Naive B cell (primary cell): ENCODE measurements at places on chromosomes 3 and 15. TPM values are rescaled to one million over a fixed set of nuclear protein-coding genes. Genes with fewer than 3 reads are reported as not detected.

GRCh38 chr3:186138272-186138981 lies 29.5 kb upstream of the ETV5 start:
- H3K4me1 ChIP-seq: no peaks in the 10 kb centered on the region
- no peak for DNase-seq
- no peak overlapping the region for H3K27ac ChIP-seq
- no peaks in the 10 kb centered on the region for H3K36me3 ChIP-seq

- H3K27ac ChIP-seq: no peak overlapping the region
- H3K36me3 ChIP-seq: peaks cover 4% of the 10 kb centered on the region
- H3K4me3 ChIP-seq: no peak overlapping the region
- DNase-seq: no peak
- H3K4me1 ChIP-seq: peaks cover 7% of the 10 kb centered on the region
- H3K27me3 ChIP-seq: no peaks in the 10 kb centered on the region
These were observed 186.3 kb downstream of the SATB1 start for GRCh38 chr3:18238746-18239331.

DNA sequence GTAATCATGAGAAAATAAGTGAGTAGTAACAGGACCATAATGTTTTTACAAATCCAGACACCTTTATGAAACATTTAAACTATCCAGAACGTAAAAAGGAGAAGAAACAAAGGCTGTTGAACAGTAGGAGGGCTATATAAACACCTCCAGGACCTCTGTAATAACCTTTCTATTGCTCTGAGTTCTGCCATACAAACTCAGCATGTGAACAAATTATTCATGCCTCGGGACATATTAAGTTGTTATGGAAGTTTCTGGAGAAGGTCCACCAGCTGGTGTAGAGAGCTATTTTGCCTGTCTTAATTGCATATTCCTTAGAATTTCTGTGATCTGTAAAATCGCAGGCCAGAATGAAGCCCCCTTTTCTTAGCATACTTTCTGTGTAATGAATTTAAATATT lies 256.3 kb downstream of the UBE2E2 start:
- no peak for DNase-seq
- no peak overlapping the region for H3K4me3 ChIP-seq
- peaks cover 37% of the 10 kb centered on the region for H3K4me1 ChIP-seq
- no peaks in the 10 kb centered on the region for H3K36me3 ChIP-seq

- no peaks in the 10 kb centered on the region for H3K27me3 ChIP-seq
- peaks cover 20% of the 10 kb centered on the region for H3K4me1 ChIP-seq
- H3K36me3 ChIP-seq: no peaks in the 10 kb centered on the region
- H3K27ac ChIP-seq: no peak overlapping the region
- H3K4me3 ChIP-seq: no peak overlapping the region
These were observed 43.9 kb upstream of the BHLHE40 start for GRCh38 chr3:4935347-4935746.

GRCh38 chr15:80468796-80469195 lies 64.6 kb downstream of the ARNT2 start:
- no peaks in the 10 kb centered on the region for H3K36me3 ChIP-seq
- no peaks in the 10 kb centered on the region for H3K4me1 ChIP-seq
- no peak overlapping the region for H3K27ac ChIP-seq
- peaks cover 17% of the 10 kb centered on the region for H3K27me3 ChIP-seq
- H3K4me3 ChIP-seq: no peak overlapping the region

GRCh38 chr3:139762302-139762701 lies 84.5 kb upstream of the NMNAT3 start:
- no peaks in the 10 kb centered on the region for H3K4me1 ChIP-seq
- no peak overlapping the region for H3K4me3 ChIP-seq
- H3K27me3 ChIP-seq: no peaks in the 10 kb centered on the region
- no peak overlapping the region for H3K27ac ChIP-seq

GRCh38 chr3:126582311-126582710 lies 23.6 kb upstream of the C3orf22 start:
- no peaks in the 10 kb centered on the region for H3K4me1 ChIP-seq
- H3K36me3 ChIP-seq: no peaks in the 10 kb centered on the region
- H3K27me3 ChIP-seq: no peaks in the 10 kb centered on the region
- H3K27ac ChIP-seq: no peak overlapping the region
- H3K4me3 ChIP-seq: no peak overlapping the region

GRCh38 chr15:69414701-69415167 lies 585 bp downstream of the KIF23 start:
- DNase-seq: peak; percentile 2
- H3K4me1 ChIP-seq: peaks cover 4% of the 10 kb centered on the region
- peak overlapping the region; percentile 89 for H3K4me3 ChIP-seq
- no peaks in the 10 kb centered on the region for H3K36me3 ChIP-seq
- peaks cover 11% of the 10 kb centered on the region for H3K27me3 ChIP-seq
- no peak overlapping the region for H3K27ac ChIP-seq

DNA sequence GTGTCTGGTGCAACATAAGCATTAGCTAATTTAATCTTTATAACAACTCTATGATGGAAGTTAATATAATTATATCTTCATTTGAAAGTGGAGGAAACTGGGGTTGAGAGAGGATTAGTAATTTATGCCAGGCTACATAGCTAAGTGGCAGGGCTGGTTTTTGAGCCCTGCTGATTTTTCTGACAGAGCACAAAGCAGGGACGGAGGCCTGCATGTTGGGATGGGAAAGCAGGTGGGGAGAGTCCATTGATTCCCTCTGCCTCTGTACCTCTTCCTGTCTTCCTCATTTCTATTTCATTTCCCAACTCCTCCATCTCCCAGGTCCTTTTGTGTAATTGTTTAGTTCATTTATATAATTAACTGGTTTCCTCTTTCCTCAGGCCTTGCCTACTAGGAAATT lies 251.6 kb upstream of the ZPLD1 start:
- no peak overlapping the region for H3K27ac ChIP-seq
- no peaks in the 10 kb centered on the region for H3K27me3 ChIP-seq
- H3K4me3 ChIP-seq: no peak overlapping the region
- H3K36me3 ChIP-seq: no peaks in the 10 kb centered on the region
- DNase-seq: no peak

DNA sequence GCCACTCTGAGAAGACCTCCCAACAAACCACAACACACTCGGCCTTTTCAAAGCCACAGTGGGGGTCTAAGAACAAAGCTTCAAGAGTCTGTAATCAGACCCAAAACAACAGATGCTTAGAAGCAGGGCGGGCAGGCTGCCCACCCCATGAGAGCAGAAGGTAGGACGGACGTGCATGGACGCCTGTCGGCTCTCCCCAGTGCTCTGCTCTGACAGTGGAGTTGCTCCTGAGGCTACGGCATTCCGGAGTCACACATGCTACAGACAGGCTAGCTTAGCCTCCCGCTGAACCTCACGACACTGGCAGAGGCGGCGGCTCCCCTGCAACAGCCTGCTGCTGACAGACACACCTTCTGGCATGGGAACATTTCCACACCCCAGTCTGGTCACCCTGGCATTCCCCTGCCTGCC lies 33.5 kb downstream of the SLCO2A1 start:
- no peak overlapping the region for H3K27ac ChIP-seq
- peaks cover 16% of the 10 kb centered on the region for H3K27me3 ChIP-seq
- DNase-seq: no peak
- H3K4me3 ChIP-seq: no peak overlapping the region
- H3K4me1 ChIP-seq: no peaks in the 10 kb centered on the region

GRCh38 chr15:92870010-92870591 lies 30.0 kb upstream of the CHD2 start:
- H3K4me3 ChIP-seq: no peak overlapping the region
- H3K27me3 ChIP-seq: no peaks in the 10 kb centered on the region
- H3K36me3 ChIP-seq: no peaks in the 10 kb centered on the region

- no peaks in the 10 kb centered on the region for H3K27me3 ChIP-seq
- DNase-seq: no peak
- H3K4me1 ChIP-seq: peaks cover 26% of the 10 kb centered on the region
- peak overlapping the region; percentile 99 for H3K27ac ChIP-seq
- no peaks in the 10 kb centered on the region for H3K36me3 ChIP-seq
These were observed 284 bp upstream of the TSC22D2 start for GRCh38 chr3:150407808-150408220.

DNA sequence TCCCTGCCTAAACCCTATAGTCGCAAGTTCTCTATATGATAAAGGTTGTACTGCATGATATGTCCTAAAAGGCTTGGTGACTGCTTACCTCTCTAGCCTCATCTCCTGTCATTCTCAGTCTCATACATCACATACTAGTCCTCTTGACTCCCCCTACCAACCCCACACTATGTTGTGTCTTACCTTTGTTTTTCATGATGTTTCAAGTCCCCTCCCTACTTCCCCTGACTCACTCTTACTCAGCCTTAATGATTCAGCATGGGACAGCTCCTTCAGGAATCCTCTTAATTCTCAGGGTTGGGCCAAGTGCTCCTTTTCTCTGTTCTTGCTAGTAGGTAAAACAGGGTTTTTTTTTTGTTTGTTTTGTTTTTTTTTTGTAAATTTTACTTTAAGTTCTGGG lies 49.6 kb downstream of the SLMAP start:
- H3K36me3 ChIP-seq: no peaks in the 10 kb centered on the region
- H3K27me3 ChIP-seq: no peaks in the 10 kb centered on the region
- DNase-seq: no peak
- no peak overlapping the region for H3K27ac ChIP-seq

DNA sequence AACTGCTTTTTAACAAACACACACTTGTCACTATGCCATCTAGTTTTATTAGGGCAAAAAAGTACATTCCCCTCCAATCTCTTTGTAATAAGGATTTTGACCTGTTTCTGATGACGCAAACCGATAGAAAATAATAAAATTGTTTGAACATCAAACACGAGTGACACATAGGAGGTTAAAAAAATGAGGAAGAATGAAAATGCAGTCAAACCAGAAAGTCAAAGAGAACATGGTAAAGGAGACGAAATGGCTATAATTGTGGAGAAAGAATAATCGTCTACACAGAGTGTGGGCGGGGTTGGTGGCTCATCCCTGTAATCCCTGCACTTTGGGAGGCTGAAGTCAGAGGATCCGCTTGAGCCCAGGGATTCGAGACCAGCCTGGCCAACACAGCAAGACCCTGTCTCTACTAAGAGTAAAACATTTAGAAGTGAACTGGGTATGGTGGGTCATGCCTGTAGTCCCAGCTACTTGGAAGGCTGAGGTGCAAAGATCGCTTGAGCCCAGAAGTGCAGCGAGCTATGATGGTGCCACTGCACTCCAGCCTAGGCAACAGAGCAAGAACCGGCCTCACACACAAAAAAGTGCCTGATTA lies 83.2 kb downstream of the MEIS2 start:
- DNase-seq: no peak
- H3K27me3 ChIP-seq: no peaks in the 10 kb centered on the region
- no peaks in the 10 kb centered on the region for H3K36me3 ChIP-seq
- no peak overlapping the region for H3K4me3 ChIP-seq
- no peaks in the 10 kb centered on the region for H3K4me1 ChIP-seq

- peaks cover 4% of the 10 kb centered on the region for H3K4me1 ChIP-seq
- no peak overlapping the region for H3K4me3 ChIP-seq
- peaks cover 32% of the 10 kb centered on the region for H3K36me3 ChIP-seq
- no peak overlapping the region for H3K27ac ChIP-seq
- DNase-seq: no peak
These were observed 157.1 kb downstream of the RSRC1 start for GRCh38 chr3:158267015-158267414.

PYGO1 gene
- polyA plus RNA-seq: not detected

PPM1L gene
- 0.49 TPM for polyA plus RNA-seq

STARD9 gene
- polyA plus RNA-seq: 1.9 TPM

PP2D1 gene
- 1.0 TPM for polyA plus RNA-seq

FAM3D gene
- polyA plus RNA-seq: not detected

RETNLB gene
- not detected for polyA plus RNA-seq
